ENCODE measurements at places on chromosomes 6 and 20.

DNA sequence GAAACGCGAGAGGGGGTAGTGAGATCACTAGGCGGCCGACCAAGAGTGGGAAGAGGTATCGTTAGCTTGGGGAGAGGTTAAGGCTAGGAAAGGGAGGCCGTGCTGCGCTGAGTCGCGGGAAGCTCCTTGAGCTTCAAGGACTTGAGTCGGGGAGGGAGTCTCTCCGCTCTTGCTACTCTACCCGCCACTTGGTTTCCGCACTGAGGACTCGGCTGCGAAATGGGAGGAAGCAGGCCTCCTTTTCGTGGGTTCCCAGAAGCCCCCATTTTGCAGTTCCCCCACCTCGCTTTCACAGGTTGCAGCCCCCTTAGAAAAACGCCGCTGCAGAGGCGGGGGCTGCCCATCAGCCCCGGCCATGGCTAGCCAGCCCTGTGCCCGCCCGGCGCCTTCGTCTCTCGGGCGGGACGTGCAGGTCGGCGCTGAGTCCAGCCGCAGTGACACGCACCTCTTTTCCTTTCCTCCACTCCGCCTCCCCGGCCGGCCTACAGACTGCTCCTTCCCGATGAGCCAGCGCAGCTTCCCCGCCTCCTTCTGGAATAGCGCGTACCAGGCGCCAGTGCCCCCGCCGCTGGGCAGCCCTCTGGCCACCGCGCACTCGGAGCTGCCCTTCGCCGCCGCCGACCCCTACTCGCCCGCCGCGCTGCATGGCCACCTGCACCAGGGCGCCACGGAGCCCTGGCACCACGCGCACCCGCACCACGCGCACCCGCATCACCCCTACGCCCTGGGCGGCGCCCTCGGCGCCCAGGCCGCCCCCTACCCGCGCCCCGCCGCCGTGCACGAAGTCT, 4.9 kb downstream of the VGLL2 start:
- DNase-seq: no peak

GRCh38 chr20:18589941-18590674, 2.3 kb downstream of the DTD1 start:
- no peak for DNase-seq

GRCh38 chr6:100461917-100462705, 2.6 kb downstream of the SIM1 start:
- DNase-seq: no peak

DNA sequence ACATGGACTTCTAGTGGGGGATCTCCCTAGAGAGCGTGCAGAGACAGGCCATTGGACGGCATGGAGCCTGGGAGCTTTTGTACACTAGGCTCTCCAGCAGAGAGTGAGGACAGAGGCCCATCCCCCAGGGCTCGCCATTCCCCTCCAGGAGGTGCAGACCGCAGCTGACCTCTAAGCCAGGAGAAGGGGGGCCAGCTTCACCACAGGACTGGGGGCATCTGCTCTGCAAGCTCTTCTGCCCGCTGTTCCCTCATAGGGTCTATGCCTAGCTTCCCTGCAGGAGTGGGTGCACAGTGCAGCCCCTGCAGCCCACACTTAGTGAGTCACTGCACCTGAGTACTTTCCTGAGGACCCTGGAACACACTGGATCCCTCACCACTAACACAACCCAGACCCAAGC, 94.4 kb downstream of the FHL5 start:
- no peak for DNase-seq

Data from SJSA1 (cell line).